ENCODE measurements at places on chromosomes 5 and 9.

DNA sequence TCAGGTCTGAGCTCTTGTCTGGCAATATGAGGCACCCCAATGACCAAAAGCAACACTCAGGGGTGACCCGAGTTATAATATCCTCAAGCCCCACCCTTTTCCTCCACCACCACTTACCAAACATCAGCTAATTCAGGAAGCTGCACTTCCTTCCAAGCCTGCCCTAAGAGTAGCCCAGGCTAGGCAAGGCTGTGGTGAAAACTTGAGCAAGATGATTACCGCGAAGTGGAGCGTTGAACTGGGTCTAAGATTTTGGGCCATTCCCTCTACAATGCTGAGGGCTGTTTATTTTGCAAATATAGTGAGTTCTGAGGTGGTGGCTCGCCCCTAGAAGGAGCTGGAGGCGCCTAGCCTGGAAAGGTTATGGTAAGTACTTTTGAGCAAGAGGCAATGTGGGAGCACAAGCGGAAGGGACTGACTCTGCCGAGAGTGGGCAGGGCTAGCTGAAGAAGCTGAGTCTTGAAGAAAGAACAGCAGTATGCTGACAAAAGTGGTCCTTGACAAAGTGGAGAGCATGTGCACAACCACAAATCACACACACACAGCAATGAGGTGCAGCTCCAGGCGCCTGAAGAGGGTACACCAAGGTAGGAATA, at the start of gene HK3:
HK3 (minus strand) TSS at position 51 of the 596 bp plus-strand sequence. CDS start 3,187 bp downstream, outside the sequence.
- DNase-seq = no peak

DNA sequence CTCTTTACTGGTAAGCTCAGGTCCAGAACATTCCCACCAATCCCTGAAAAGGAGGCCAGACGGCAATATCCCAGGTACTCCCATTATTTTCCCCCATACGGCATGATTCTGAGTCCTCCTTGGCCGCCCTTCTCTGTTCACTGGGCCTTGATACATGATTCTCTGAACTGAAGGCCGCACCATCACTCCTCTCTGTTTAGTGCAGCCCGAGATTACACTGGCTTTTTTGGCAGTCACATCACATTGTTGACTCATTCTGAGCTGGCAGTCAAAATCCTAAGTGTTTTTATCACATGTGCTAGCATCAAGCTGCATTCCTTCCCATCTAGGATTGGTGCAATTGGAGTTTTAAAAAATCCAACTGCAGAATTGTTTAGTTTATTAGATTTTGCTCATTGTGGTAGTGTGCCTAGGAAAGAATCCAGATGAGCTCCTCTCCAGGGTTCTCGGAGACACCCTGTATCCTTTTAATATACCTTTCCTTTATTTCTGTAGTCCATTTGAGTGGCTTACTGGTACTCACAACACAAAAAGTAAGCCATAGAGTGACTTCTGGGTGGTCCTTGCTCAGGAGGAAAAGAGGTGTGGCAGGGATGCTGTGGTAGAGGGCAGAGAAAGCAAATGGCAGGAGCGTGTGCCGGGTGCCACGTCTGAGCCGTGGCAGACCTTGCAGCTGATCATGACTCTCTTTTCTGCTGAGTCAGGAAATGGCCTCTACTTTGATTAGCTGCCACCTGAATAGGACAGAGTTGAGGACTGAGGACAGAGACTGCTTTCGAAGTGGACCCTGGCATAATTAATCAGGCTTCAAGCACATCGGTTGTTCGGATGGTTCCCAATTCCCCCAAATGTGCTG, 121.1 kb upstream of the IL12B start:
- no peak for DNase-seq

- no peak for DNase-seq
These were observed 85.7 kb upstream of the FBXW11 start for GRCh38 chr5:172091956-172092732.

DNA sequence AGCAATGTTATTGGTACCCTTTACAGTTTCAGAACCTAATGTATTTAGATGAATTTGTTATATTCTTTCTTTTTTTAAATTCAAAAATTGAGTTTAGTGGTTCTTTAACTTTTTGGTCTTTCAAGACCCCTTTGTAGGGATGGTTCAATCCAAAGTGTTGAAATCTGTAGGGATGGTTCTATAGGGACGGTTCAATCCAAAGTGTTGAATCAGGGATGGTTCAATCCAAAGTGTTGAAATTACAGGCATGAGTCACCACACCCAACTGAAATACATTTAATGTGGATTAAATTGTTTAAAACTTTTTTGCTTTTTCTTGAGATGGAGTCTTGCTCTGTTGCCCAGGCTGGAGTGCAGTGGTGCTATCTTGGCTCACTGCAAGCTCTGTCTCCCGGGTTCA, 30.6 kb downstream of the SNX2 start:
- DNase-seq = no peak

DNA sequence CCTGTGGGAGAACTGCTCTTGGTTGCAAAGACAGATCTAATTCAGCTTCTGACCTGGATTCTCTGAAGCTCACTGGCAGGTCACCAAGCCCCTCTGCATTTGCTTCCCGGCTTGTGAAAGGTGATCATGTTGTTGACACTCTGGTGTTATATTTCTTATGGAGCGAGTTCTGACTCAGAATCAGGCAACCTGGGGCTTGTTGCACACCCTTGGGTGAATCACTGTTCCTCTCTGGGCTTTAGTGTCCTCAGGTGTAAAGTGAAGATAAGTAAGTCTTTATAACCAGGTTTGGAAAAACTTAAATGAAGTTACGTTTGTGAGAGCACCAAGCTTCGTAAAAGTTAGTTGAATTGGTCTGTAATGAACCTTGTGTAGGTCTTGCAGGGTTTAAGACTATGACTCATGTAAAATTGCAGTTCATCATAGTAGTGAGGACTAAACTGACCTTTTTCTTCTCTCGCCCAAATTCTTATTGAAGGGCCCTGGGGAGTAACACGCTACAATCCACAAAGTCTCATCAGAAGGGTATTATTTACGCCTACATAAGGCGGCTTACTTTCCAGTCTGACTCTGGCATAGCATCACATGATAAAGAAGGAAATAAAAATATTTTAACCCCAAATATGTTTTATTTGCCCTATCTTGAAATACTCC, 218.6 kb downstream of the TMEM38B start:
- no peak for DNase-seq

DNA sequence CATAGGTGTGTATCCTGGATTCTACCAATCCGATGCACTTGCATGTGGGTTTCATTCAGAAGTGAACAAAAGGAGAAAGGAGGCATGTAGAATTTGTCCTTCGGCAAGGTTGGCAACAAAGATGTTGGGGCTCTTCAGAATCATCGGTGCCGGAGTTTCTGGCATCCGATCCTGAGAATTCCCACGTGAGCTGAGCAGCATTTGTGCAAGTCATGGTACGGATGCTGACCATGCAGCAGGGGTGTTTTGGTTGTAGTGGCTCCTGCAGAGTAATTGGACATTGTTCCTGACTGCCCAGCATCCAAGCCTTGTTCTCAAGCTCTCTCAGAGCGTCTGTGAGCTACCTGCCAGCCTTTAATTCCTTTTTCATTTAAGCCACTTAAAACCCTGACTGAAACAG, 19.0 kb upstream of the POC5 start:
- DNase-seq = no peak

DNA sequence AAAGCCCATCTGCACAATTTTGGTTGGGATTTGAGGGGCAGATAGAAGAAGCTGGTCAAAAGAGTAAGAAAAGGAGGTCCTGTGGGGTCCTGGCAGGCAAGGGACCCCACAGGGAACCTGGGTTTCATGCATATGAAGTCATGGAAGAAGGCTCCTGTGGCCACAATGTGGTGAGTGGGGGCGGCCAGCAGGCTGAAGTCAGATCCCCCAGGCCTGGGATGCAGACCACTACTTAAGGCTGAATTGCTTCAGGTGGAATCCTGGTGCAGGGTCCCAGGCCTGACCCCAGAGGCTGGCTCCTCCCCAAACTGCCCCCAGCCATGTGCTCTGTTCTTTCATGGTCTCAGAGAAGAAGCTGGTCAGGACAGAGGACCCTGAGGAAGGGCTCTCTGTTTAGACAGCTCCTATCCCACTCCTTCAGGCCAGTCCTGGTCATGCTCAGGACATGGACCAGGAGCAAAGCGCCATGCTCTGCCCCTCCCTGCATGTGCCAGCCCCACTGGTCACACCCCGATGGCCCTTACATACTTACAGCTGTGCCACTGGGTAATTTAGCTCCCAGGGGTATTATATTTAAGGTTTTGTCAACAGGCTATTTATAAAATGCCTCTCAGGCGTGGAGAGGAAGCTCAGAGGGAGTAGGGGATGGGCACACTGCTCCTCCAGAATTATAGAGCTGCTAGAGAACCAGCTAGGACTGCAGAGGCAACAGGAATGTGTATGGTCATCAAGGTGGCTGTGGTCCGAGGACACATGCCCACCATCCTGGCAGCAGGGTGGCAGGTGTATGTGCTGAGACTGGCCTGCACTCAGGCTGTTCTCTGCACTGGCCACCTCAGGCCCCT, 33.4 kb downstream of the C5orf15 start:
- DNase-seq = no peak

DNA sequence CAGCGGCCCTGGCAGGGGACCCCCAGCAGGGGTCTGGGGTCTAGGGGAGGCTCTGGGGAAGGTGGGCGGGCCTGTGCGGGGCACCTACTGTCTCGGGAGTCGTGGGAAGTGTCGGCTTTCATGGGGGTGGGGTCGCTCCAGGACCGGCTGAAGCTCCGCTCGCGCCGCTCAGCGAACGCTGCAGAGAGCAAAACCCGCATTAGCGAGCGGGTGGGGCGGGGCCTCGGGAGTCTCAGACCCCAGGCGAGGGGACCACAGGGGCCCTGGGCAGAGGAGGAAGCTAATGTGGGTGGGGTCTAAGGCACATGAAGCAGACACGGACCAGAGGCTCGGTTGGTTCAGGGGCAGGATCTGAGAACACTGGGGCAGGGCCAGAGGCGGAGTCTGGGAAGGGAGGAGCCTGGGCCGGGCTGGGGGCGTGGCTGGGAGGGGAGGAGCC, 5.5 kb downstream of the NSMF start:
- no peak for DNase-seq

GRCh38 chr5:149878371-149878770, 66.2 kb downstream of the PDE6A start:
- DNase-seq = no peak

GRCh38 chr5:130323804-130324454, 419.7 kb downstream of the CHSY3 start:
- DNase-seq = no peak

DNA sequence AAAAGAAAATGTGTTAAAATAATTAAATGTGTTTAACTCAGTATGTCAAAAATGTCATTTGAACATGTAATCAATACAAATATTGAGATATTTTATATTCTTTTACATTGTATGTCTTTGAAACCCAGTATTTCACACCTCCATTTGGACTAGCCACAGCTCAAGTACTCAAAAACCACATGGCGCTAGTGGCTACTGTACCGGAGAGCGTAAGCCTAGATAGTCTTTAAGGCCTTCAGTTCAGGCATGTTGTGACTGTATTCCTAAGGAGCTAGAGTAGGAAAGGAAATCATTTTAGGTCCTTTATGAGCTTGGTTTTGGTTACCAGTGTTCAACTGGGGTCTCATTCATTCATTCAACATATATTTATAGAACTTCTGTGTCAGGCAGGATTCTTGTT, 12.8 kb downstream of the FBXW2 start:
- DNase-seq = no peak

GRCh38 chr5:119578937-119579336, 50.4 kb upstream of the FAM170A start:
- no peak for DNase-seq

DNA sequence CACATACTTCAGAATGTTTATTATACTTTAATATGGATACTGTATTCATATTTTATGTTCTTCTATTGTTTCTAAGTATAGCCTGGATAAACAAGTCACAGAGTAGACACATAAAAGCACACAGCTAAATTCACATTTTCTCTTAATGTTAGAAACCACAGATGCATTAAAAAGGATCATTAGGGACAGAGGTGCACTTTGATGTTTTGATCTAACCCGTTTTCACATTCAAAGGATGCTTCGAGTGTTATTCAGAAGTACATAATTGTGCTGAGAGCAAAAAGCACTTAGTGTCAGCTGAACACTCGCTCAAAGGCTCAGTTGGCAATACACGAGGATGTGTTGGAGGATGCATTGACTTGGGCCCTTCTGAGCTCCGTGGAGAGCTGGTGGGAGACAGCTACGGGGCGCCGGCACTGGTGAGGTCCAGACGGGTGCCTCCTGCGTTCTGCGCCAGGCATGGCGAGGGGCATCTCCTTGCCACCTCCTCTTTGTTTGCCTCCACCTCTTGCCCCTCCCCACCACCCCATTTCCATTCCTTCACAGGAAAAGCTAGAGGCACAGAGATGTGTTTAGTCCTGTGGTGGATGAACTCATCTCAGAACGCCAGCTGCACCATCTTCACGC, 35.5 kb downstream of the MED10 start:
- no peak for DNase-seq

- no peak for DNase-seq
These were observed 105.9 kb downstream of the GADD45G start for GRCh38 chr9:89710697-89711096.

GRCh38 chr5:156375895-156376495, 49.0 kb downstream of the SGCD start:
- DNase-seq = no peak

GRCh38 chr5:124659798-124660197, 86.6 kb downstream of the ZNF608 start:
- DNase-seq = no peak

DNA sequence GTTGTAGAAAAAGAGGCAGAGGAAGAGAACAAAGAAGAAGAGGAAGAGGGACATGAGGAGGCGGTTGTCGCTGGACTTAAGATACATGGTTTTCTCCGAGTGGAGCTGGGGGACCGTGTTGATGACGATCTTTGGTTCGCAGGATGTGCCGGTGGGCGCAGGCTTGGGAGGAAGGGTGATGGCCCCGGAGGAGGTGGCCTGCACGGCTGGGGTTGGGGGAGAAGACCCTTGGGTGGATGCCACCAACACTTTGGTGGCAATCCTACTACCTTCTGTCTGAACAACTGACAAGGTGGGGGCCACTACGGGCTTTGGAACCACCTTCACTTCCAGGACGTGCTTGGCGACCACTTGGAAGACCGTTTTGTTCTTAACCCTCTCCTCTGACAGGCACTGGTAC, 60.7 kb downstream of the SECISBP2 start:
- DNase-seq = no peak

- DNase-seq = no peak
These were observed 1.1 kb downstream of the RALGDS start for GRCh38 chr9:133119846-133120500.

- DNase-seq = no peak
These were observed 71.2 kb upstream of the PARP8 start for GRCh38 chr5:50595199-50595598.

- no peak for DNase-seq
These were observed 1.9 kb downstream of the SPRY4 start for GRCh38 chr5:142322747-142323479.

GRCh38 chr5:12023614-12024241, 119.5 kb upstream of the CTNND2 start:
- no peak for DNase-seq

GRCh38 chr5:131644822-131645221, 9.8 kb upstream of the RAPGEF6 start:
- DNase-seq = no peak

- DNase-seq = no peak
These were observed 72.5 kb upstream of the SAP30L start for GRCh38 chr5:154373326-154373725.

- DNase-seq = no peak
These were observed 7.4 kb upstream of the PPP3R2 start for GRCh38 chr9:101601904-101602765.

Measured in stimulated activated CD8-positive, alpha-beta memory T cell treated with anti-CD3 and anti-CD28 coated beads, Interleukin-4, amount 100 ng/mL, for 1 hour (primary cell).